ENCODE measurements at places on chromosomes 4 and X.

- DNase-seq: no peak
Measured at GRCh38 chr4:78551420-78552351, at the start of gene ANXA3. Gene ANXA3 (plus strand): TSS chr4:78551770. CDS start chr4:78554474, 2,704 bp downstream.

GRCh38 chrX:14497184-14497666 lies 32.1 kb upstream of the GLRA2 start:
- DNase-seq: no peak

GRCh38 chr4:153403726-153404125 lies 59.2 kb downstream of the MND1 start:
- DNase-seq: no peak

DNA sequence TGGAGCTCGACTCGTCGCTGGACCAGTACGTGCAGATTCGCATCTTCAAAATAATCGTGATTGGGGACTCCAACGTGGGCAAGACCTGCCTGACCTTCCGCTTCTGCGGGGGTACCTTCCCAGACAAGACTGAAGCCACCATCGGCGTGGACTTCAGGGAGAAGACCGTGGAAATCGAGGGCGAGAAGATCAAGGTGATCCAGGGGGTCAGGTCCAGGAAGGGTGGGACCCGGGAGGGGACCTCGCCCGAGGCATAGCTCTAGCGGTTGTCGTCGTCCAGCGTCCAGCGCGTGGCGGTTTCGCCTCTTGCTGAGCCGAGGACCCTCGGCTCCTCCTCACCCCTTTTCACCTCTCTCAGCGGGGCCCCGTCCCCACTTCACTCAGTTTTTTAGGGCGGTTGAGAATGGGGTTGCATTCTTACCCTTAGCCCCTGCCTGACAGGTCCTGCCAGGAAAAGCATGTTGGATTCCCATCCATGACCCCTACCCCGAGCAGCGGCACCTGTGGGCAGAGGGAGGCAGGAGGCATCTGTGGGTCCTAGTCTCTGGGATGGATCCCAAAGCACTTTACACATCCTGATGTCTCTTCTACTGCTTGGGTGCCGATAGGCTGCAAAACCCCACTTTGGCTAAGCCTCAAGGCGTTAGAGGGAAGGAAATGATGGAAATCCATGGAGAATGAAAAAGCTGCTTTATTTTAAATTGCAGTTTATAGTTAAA lies 524 bp downstream of the RAB33A start:
- no peak for DNase-seq
